ENCODE measurements at places on chromosomes 12 and 14. TPM values are rescaled to one million over a fixed set of nuclear protein-coding genes. Genes with fewer than 3 reads are reported as not detected.
A peak's percentile ranks its signal among the peaks of the same experiment; 100 is the strongest.

DNA sequence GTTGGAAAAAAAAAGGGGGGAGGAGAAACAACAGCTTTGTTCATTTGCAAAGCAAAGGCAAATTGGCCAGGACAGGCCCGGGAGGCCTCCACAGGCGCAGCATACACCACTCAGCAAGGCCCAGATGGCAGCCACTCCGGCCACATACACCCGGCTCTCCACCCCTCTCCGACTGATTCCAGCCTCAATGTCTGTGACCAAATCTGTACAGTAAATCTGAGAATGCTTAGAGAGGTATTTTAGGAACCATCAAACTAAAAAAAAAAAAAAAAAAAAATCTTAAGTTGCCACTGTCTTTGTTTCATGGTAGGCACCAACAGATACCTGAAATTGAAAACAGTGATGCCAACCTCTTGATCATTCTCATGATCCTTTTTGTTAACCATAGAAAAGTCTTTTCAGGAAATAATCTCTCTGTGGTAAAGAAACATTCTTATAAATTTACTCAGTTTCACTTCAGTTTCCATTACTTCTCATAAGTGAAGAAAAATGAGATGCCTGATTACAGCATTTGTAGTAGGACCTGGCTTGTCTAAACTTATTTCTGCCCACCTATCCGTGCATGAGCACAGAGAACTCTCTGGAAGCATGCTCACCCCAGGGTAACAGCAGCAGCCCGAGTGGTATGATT is 20.2 kb downstream of the VPS37B start:
- DNase-seq = peak; percentile 71

DNA sequence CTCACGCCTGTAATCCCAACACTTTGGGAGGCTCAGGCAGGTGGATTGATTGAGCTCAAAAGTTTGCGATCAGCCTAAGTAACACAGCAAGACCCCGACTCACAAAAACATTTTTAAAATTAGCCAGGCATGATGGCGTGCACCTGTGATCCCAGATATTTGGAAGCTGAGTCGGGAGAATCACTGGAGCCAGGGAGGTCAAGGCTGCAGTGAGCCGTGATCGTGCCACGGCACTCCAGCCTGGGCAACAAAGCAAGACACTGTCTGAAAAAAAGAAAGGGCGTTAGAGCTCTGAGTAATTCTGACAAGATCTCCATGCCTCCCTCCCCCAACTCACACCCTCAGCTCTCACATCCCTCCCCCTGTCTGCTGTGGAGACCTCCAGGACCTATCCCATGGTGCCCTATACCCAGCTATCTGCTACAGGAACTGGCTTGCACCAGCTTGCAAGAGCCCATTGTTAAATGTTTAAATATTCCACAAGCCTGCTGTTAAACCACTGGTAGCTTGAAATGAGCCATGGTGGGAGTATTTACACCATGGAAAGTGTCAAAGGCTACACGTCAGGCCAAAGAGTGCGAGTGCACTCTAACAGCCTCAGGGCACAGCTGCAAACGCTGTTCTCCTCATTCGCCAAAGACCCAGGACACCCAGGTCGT is 35.1 kb upstream of the PPP2R5C start:
- DNase-seq = no peak

- DNase-seq = no peak
Measured at GRCh38 chr12:64102339-64102738, 119.8 kb downstream of the KICS2 start.

The RTL1 gene
- total RNA-seq = not detected

- DNase-seq = no peak
Measured at GRCh38 chr12:131962069-131962468, 12.3 kb downstream of the EP400 start.

DNA sequence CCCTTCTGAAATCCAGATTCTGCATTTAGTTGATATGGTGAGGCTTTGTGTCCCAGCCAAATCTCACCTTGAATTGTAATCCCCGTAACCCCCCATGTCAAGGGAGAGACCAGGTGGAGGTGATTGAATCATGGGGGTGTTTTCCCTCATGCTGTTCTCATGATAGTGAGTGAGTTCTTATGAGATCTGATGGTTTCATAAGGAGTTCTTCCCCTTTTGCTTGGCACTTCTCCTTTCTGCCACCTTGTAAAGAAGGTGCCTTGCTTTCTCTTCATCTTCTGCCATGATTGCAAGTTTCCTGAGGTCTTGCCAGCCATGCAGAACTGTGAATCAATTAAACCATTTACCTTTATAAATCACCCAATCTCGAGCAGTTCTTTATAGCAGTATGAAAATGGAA is 23.1 kb upstream of the C12orf42 start:
- no peak for DNase-seq

The SERPINA1 gene
- total RNA-seq = 6.0 TPM

DNA sequence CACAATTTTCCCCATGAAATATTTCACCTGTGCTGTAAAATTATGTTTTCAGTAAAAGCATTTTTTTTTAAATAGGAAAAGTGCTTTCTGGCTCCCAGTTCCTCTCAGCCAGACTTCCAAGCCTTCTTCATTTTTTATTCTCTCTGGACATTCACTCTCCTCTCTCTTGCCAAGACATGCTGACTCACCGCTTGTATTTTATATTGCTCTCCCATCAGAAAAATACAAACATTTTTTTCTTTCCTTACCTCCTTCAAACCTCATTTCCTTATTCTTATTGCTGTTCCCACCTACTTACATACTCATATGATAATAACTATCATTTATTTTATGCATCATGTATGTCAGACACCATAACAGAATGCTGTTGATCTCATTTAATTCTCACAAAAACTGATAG is 37.7 kb upstream of the ZNF641 start:
- DNase-seq = no peak

All from cardiac septum (tissue), 1 donor.